IPS DF 6.9 (cell line): ENCODE measurements at places on chromosomes 3 and 15.

- H3K4me1 ChIP-seq: 0 out of 2 replicates have a peak, but pooled peaks cover 2% of the 10 kb centered on the region
- H3K27me3 ChIP-seq: no peaks in the 10 kb centered on the region
- peaks cover 51% of the 10 kb centered on the region for H3K36me3 ChIP-seq
These were observed 5.1 kb downstream of the POLG start for GRCh38 chr15:89329329-89330084.

GRCh38 chr3:142549986-142550385, 28.5 kb downstream of the ATR start:
- no peak for DNase-seq
- H3K27ac ChIP-seq: no peak overlapping the region
- no peaks in the 10 kb centered on the region for H3K4me1 ChIP-seq
- H3K36me3 ChIP-seq: peaks cover 5% of the 10 kb centered on the region; the same call in 1 of the 2 replicates

- no peak overlapping the region for H3K27ac ChIP-seq
- H3K36me3 ChIP-seq: no peaks in the 10 kb centered on the region
- no peaks in the 10 kb centered on the region for H3K27me3 ChIP-seq
These were observed 26.1 kb downstream of the PCCB start for GRCh38 chr3:136276049-136276755.

DNA sequence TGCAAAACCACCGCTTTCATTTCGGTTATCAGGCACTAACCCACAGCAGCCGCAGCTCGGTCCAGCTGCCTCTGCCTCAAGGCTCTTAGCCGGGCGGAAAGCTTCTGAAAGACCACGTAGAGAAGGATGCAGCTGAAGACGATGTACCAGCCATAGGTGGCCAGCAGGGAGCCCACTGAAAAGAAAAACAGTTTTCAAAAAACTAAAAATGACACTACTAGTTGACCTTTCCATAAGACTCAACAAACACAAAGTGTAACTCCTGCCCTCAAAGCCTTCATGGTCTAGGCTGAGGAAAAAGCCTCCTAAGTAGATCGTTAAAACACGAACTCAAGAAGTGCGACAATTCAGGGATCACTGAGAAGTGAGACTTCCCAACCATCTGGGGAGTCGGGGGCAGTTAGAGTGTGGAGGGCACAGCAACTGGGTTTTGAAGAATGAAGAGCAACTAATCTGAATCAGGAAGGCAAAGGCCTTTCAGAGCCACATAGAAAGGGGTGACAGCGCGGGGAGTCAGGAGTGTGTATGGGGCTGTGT, 716 bp downstream of the SELENOS start:
- peak overlapping the region; percentile 96 for H3K4me3 ChIP-seq
- no peaks in the 10 kb centered on the region for H3K27me3 ChIP-seq
- no peaks in the 10 kb centered on the region for H3K4me1 ChIP-seq
- H3K27ac ChIP-seq: no peak overlapping the region
- no peak for DNase-seq

- H3K36me3 ChIP-seq: no peaks in the 10 kb centered on the region
- H3K4me1 ChIP-seq: no peaks in the 10 kb centered on the region
- no peak overlapping the region for H3K27ac ChIP-seq
These were observed 57.0 kb downstream of the SRGAP3 start for GRCh38 chr3:9192248-9193025.

GRCh38 chr3:23271876-23272741, 69.0 kb downstream of the UBE2E2 start:
- DNase-seq: no peak
- H3K4me3 ChIP-seq: no peak overlapping the region
- H3K27me3 ChIP-seq: no peaks in the 10 kb centered on the region
- 0 out of 2 replicates have a peak, but pooled peaks cover 2% of the 10 kb centered on the region for H3K36me3 ChIP-seq

DNA sequence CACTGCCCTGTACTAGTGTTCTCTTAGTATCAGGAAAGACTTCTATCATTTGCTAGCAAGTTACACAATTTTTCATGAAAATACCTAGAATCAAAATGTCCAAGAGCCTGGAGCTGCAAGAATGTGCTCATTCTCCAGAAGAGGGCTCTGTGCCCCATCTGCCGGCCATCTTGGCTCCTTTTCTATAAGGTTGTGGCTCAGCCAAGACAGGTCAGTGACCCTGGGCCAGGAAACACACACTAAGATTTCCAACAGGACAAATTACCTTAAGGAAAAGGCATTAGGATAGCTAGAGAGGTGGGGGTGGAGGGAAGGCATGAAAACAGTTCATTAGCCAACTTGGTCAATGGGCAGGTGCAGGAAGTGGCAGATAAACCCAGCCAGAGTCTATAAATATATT, 20.7 kb downstream of the TIMP4 start:
- no peaks in the 10 kb centered on the region for H3K36me3 ChIP-seq
- H3K4me1 ChIP-seq: no peaks in the 10 kb centered on the region
- H3K27me3 ChIP-seq: no peaks in the 10 kb centered on the region
- no peak for DNase-seq

GRCh38 chr3:166191411-166191810, 354.2 kb upstream of the BCHE start:
- no peak for DNase-seq
- H3K27ac ChIP-seq: no peak overlapping the region
- no peaks in the 10 kb centered on the region for H3K4me1 ChIP-seq
- no peaks in the 10 kb centered on the region for H3K36me3 ChIP-seq

DNA sequence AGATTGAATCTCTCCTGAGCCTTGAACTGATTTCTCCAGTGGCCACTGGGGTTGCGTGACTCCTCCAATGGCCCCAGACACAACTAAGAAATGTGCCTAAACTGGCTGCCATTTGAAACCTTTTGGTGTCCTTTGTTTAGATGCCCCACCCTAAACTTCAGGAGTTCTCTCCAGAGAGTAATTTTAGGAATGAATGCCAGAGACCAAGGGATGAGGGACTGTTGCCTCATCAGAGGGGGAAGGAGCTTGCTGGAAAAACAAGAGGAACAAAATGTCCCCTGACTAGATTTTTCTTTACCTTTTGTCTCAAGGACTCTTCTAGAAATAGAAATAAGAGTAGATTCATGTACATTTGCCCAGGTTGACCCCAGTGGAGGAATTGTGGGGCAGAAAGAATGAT, 8.1 kb upstream of the ADPRH start:
- H3K36me3 ChIP-seq: no peaks in the 10 kb centered on the region
- no peak for DNase-seq
- H3K4me3 ChIP-seq: no peak overlapping the region
- H3K27ac ChIP-seq: no peak overlapping the region
- no peaks in the 10 kb centered on the region for H3K27me3 ChIP-seq

DNA sequence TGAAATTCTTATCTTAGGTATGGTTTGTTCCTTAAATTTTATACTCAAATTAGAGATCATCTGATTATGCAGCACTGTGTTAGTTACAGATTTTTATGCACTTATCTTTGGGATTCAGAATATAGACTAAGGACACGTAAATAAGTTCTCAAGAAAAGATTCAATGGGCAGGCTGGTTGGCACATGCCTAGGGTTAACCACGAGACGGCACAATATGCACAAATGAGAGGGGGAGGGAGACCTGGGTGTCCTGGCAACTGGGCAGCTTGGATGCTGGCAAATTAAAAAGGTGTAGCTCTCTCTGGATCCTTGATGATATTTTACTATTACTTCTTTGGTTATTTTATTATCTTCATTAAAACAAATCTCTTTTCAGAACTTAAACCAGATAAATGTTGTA, 672 bp downstream of the AADAC start:
- no peaks in the 10 kb centered on the region for H3K36me3 ChIP-seq
- no peak for DNase-seq
- no peaks in the 10 kb centered on the region for H3K27me3 ChIP-seq

DNA sequence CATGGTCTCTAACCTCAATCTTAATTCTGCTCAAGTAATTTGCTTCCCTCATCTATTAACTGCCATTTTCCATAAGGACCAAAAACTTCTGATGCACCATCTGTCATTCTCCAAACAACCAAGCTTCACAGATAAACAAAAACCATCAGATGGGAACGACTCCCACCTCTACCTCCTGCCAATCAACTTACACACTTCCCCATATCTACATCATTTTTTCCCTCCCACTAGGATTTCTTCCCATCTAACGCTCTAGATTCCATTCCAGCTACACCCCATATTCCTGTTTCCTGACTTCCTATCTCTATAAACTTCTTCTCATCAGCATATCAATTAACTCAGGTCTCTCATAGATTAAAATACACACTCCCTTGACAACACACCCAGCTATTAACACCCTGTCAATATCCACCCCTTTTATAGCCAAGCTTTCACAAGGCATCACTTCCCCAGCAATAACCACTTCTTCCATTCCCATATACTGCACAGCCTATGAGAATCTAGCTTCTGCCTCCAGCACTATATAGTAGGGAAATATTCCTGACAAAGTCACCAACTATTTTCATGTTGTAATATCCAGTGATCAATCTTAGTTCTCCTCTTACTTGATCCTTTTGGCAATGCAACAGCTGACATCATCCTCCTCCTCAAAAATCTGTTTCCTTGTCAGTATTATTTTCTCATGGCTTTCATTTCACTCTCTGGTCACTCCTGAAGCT, 39.2 kb downstream of the SNX4 start:
- no peak for DNase-seq
- H3K27ac ChIP-seq: no peak overlapping the region
- no peak overlapping the region for H3K4me3 ChIP-seq
- no peaks in the 10 kb centered on the region; the same call in 1 of the 2 replicates for H3K36me3 ChIP-seq

DNA sequence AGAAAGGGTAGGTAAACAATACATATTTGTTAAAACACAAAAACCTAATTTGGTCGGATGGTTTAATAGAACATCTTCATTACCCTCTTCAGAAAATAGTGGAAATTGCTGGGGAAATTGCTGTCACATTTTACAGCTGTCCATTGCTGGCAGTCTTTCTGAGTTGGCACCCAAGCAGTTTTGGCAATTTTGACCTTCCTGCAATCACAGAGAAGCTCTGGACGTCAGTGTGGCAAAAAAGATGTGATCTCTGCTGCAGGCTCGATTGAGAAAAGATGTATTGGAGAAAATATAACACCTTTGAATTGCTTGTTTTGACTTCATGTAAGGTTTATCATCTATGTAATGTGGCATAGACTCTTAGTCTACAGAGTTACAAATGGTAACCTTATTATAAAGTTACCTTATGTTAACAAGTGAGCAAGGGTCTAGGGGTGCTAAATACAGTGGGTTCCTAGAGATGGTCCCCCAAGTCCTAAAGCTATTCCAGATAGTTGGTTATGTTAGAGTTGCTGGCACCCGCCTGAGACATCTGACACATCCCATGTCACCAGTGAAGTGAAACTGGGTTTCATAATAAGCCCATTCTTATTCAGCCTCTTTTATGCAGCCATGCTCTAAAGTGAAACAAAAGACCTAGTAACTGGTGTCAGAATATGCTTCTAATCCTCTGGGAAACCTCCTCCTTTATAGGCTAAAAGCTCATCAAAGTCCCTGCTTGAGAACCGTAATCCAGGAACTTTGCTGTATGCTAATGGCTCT, 14.0 kb downstream of the UBE2E1 start:
- H3K27me3 ChIP-seq: no peaks in the 10 kb centered on the region
- no peak for DNase-seq
- no peak overlapping the region for H3K4me3 ChIP-seq
- no peaks in the 10 kb centered on the region for H3K36me3 ChIP-seq
- peaks cover 5% of the 10 kb centered on the region; the same call in 1 of the 2 replicates for H3K4me1 ChIP-seq
- no peak overlapping the region for H3K27ac ChIP-seq

DNA sequence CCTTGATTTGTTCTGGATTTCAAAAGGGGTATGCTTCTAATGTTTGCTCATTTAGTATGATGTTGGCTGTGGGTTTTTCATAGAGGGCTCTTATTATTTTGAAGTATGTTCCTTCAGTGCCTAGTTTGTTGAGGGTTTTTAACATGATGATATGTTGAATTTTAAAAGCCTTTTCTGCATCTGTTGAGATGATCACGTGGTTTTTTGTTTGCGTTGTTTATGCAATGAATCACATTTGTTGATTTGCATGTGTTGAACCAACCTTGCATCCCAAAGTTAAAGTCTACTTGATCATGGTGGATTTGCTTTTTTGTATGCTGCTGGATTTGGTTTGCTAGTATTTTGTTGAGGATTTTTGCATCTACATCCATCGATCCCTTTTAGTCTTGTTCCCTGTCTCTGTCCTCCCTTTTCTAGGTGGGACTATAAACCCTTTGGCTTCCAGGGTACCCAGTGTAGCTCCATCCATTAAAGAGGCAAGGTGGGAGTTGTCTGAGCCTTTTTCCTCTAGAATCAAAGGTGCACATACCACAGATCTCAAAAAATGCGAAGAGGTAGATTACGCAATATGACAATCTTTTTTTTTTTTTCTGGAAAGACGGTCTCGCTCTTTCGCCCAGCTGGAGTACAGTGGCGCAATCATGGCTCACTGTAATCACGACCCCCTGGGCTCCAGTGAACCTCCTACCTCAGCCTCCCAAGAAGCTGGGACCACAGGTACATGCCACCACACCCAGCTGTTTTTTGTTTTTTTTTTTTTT, 221.6 kb upstream of the UBE2E1 start:
- no peaks in the 10 kb centered on the region for H3K4me1 ChIP-seq
- no peak overlapping the region for H3K27ac ChIP-seq
- no peaks in the 10 kb centered on the region for H3K27me3 ChIP-seq
- DNase-seq: no peak

GRCh38 chr3:23105048-23105447, 98.1 kb upstream of the UBE2E2 start:
- no peak overlapping the region for H3K4me3 ChIP-seq
- no peak for DNase-seq

- no peaks in the 10 kb centered on the region for H3K36me3 ChIP-seq
- no peak overlapping the region for H3K4me3 ChIP-seq
- no peaks in the 10 kb centered on the region for H3K27me3 ChIP-seq
- no peaks in the 10 kb centered on the region for H3K4me1 ChIP-seq
- no peak for DNase-seq
- H3K27ac ChIP-seq: no peak overlapping the region
These were observed 2.0 kb upstream of the GP9 start for GRCh38 chr3:129058441-129059200.

GRCh38 chr3:186216900-186217819, 108.3 kb upstream of the ETV5 start:
- no peak overlapping the region for H3K27ac ChIP-seq
- H3K27me3 ChIP-seq: no peaks in the 10 kb centered on the region
- no peaks in the 10 kb centered on the region for H3K36me3 ChIP-seq
- no peak overlapping the region for H3K4me3 ChIP-seq

GRCh38 chr3:68787106-68787626, 145.2 kb downstream of the TAFA4 start:
- DNase-seq: no peak
- no peaks in the 10 kb centered on the region for H3K36me3 ChIP-seq
- no peak overlapping the region for H3K27ac ChIP-seq

DNA sequence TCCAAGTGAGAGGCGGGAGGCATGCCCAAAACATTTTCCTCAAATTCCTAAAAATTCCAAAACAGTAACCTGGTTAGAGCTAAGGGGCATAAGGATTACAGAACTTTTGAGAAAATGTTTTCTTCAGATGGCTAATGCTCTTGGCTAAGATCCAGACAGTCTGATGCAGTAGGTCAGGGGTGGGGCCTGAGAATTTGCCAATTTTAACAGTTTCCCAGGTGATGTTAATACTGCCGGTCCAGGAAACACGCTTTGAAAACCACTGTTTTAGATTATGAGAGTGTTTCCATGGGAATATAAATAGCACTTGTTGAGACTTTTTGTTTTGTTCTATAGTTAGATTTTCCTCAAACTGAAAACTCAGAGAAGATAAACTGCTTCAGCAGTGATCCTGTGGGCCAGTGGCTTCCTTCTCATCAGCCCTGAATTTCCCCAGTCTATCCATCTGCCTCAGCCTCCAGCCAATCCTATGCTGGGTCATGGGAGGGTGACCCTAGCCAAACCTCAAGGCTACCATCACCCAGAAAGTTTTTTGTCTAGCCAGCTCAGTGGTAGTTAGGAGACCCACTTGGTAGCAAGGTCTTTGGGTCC, 71.6 kb upstream of the ACP3 start:
- no peak overlapping the region for H3K27ac ChIP-seq
- no peaks in the 10 kb centered on the region for H3K27me3 ChIP-seq
- no peaks in the 10 kb centered on the region for H3K4me1 ChIP-seq
- H3K36me3 ChIP-seq: no peaks in the 10 kb centered on the region
- no peak overlapping the region for H3K4me3 ChIP-seq
